ENCODE measurements at places on chromosomes 5 and 9. TPM values are rescaled to one million over a fixed set of nuclear protein-coding genes. Genes with fewer than 3 reads are reported as not detected.

DNA sequence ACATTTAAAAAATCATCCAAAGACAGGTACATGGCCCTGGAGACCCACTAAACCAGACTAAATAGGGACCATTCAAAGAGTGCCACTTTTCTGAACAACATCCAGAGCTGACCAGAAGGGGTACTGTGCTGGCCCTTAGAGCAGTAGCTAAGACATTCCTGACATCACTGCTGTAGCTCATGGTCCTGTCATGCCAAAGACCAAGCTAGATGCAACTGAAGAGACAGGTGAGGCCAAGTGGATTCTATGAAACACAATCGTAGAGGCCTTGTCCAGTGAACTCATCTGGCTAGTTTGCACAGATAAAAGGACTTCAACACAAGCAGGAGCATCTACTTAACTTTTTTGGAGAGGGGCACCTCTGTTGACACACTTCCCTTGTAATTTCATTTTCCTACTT is 43.3 kb downstream of the G3BP1 start:
- DNase-seq = no peak
- H3K4me3 ChIP-seq = no peak overlapping the region
- H3K36me3 ChIP-seq = peaks cover 48% of the 10 kb centered on the region
- no peaks in the 10 kb centered on the region for H3K4me1 ChIP-seq

DNA sequence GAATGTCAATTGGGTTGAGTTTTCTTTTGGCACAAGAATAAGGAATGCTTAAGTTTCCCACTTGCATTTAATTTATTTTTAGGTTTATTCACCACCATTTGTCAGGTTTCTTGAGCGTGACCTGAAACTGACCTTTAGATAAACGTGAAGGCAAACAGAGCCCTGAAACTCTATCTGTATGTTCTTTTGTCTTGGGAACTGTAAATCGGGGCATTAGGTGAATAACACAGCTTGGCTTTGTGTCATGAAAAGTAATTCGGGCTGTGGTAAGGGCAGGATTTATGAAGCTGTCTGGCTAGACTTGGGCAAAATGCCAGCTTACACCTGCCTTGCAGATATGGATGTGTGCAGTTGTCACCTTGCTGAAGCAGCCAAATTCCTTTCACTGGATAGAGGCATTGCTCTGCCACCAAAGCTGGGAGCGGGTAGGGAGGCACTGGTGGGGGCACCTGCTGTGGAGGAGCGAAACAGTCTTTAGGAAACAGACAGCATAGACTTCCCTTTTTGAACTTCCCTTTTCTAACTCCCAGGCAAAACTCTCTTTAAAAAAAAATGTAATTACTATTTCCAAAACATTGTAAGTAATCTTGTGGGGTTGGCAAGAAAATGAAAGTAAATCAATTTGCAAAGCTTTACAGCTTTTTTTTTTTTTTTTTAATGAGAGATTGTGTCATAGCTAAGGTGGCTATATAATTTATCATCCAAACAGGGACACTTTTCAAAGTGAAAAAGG is 545.2 kb downstream of the CSNK1G3 start:
- no peak overlapping the region for H3K27ac ChIP-seq
- H3K27me3 ChIP-seq = peaks cover 4% of the 10 kb centered on the region
- DNase-seq = no peak
- no peak overlapping the region for H3K4me3 ChIP-seq
- H3K4me1 ChIP-seq = no peaks in the 10 kb centered on the region

DNA sequence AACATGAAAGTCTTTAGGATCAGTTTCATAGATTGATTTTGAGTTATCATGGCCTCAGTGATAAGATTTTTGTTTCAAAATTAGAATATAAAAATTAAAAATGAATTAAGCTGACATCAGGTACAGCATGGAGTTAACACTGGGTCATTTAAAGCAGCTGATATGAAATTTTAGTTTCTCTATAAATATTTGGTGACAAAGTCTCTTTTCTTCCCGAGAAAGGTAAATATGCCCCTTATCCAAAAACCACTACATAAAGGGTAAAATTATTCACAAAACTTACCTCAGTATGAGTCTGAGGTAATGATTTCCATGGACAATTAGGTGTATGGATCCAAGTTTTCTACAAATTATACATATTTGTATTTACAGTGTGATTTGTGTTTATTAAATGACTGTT is 121.5 kb upstream of the PJA2 start:
- no peaks in the 10 kb centered on the region for H3K36me3 ChIP-seq
- no peaks in the 10 kb centered on the region for H3K27me3 ChIP-seq
- no peak overlapping the region for H3K27ac ChIP-seq
- H3K4me1 ChIP-seq = no peaks in the 10 kb centered on the region

Gene DRD1
- not detected for total RNA-seq

Gene SETD9
- 5.1 TPM for total RNA-seq

- H3K36me3 ChIP-seq = no peaks in the 10 kb centered on the region
- no peak for DNase-seq
- H3K4me3 ChIP-seq = no peak overlapping the region
- peaks cover 16% of the 10 kb centered on the region for H3K27me3 ChIP-seq
Measured at GRCh38 chr9:87342743-87343142, 154.9 kb upstream of the DAPK1 start.

Gene C5orf52
- not detected for total RNA-seq

GRCh38 chr5:3032513-3032912 is 281.0 kb upstream of the IRX2 start:
- H3K4me1 ChIP-seq = no peaks in the 10 kb centered on the region
- no peak for DNase-seq
- no peak overlapping the region for H3K27ac ChIP-seq
- H3K27me3 ChIP-seq = no peaks in the 10 kb centered on the region
- no peak overlapping the region for H3K4me3 ChIP-seq

- no peaks in the 10 kb centered on the region for H3K27me3 ChIP-seq
- no peak overlapping the region for H3K27ac ChIP-seq
- no peak overlapping the region for H3K4me3 ChIP-seq
- H3K36me3 ChIP-seq = no peaks in the 10 kb centered on the region
- peaks cover 12% of the 10 kb centered on the region for H3K4me1 ChIP-seq
- DNase-seq = no peak
Measured at GRCh38 chr5:134462761-134463160, 51.1 kb upstream of the CDKN2AIPNL start.

Gene PCSK1
- total RNA-seq = not detected

Gene IFNA2
- total RNA-seq = not detected

DNA sequence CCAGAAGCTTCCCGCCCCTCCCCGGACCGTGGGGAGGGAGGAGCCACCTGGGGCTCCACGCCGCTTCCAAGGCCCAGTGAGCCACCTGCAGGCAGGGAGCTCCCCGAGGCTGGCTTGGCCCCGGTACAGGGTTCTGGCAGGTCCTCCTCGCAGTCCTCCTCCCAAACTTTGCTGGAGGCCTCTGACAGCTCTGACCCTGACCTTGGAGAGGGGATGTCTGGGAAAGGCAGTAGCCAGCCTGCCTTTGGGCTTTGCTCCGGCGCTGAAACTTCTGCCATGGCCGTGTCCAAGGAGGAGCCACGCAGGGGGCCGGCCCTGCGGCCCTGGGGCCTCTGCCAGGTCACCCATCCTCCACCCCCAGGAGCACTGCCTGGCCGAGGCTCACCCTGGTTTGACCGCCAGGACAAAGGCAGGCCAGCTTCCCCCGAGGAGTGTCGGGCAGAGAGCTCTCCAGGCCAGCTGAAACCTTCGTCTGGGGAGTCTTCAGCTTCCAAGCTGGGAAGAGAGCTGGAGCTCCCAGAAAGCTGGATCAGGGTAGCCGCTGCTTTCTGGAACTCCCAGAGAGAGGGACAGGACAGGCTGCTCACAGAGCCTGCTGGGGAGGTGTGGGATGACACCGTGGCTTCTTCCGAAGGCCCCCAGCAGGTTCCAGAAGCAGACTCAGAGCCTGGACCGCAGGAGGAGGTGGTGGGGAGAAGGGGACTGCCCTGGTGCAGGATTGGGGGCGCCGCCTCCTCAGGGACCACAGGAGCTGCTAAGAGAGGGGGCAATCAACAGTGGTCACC is 9.0 kb upstream of the QSOX2 start:
- no peaks in the 10 kb centered on the region for H3K4me1 ChIP-seq
- H3K36me3 ChIP-seq = no peaks in the 10 kb centered on the region
- no peak overlapping the region for H3K27ac ChIP-seq
- no peak overlapping the region for H3K4me3 ChIP-seq
- H3K27me3 ChIP-seq = no peaks in the 10 kb centered on the region
- no peak for DNase-seq

Gene KLHL3
- total RNA-seq = 27.1 TPM

DNA sequence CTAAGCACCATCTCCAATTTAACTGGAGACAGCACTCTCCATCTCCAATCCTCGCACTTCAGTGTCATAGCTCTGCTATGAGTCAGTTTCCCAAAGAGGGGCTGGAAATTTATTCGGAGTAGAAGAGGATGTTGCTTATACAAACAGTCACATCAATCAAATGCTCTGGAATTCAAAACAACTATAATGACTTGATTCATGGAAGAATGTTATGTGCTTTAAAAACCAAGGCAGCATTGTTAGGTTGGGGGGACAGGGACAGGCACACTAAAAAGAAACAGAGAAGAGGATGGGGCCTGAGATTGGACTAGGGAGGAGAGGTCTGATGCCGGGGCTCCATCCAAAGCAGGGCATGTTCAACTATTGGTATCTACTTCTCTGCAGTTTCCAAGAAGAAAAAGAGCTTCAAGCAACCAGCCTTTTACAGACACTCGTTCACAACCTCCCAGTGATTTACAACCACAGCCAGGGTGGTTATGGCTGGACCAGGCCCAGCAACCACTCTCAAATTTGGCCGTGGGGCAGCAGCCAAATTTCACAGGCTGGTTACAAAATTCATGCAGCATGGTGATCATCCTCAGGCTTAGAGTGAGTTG is 117.5 kb upstream of the ZNF366 start:
- peaks cover 21% of the 10 kb centered on the region for H3K27me3 ChIP-seq
- no peak overlapping the region for H3K27ac ChIP-seq
- no peaks in the 10 kb centered on the region for H3K36me3 ChIP-seq

Gene TAF11L5
- total RNA-seq = not detected

Gene ANKRD34B
- total RNA-seq = not detected

DNA sequence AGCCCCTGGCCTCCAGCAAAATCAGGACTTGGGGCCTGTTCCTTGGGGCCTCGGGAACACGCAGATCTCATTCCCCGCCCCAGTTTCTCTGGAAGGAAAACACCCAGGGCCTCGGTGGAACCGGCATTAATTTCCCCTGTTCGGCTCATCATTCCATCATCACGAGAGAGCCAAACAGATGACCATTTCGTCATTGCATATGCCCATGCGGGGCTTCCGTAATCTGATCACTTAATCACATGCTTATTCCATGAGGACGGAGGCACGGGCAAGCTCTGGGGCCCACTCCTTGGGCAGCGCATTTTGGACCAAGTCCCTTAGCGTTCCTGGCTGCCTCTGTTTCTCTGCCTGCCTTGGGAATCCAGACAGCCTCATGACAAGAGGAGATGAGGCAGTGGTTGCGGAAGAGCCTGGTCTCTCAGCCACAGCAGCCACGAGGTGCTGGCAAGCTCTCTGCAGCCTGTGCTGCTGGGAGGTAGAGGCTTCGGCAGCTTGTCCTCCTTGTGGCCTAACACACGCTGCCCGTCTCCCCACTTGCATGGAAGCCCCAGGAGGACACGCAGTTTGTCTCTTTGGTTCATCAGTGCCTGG is 65.0 kb upstream of the IER5L start:
- H3K4me3 ChIP-seq = no peak overlapping the region
- no peak for DNase-seq
- H3K27ac ChIP-seq = no peak overlapping the region
- peaks cover 17% of the 10 kb centered on the region for H3K4me1 ChIP-seq
- H3K36me3 ChIP-seq = no peaks in the 10 kb centered on the region

Gene QRFP
- total RNA-seq = not detected

DNA sequence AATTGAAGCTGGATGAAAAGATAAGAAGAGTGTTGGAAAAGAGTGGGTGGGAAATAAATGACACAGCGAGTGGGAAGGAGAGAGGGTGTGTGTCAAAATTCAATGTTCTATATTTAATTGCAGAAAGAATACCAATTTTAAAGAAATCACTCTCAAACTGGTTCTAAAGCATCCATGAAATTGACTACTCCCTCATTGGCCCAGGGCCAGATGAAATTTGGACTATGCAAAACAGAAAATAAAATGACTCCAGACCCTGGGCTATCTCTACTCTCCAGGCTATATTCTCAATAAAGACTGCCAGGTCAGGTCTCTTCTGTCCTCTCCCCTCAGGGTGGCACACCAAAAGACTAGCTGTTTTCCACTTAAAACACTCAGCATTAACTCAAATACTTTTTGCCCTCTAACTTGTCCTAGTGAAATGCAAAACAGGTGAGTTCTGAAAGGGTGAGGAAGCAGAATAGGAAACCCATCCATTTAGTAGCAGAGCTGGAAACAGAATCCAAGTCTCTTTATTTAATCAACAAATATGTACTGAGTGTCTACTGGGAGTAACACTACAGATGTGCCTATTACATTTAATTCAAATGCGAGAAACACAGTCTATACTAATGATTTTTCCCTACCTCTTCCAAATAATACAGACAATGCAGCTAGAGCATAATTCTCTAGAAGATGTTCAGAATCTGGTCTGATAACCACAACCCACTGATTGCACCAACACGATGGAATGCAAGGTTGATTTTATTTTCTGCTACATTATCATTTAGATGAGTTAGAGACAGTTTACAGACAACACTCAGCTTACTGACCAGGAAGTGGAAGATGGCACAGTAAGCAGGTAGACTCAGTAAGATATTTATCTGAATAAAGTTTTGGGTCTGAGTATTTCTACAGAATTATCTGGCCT is 42.1 kb downstream of the EFCAB9 start:
- peaks cover 31% of the 10 kb centered on the region for H3K36me3 ChIP-seq
- no peak for DNase-seq
- no peak overlapping the region for H3K27ac ChIP-seq
- H3K4me3 ChIP-seq = no peak overlapping the region
- H3K27me3 ChIP-seq = no peaks in the 10 kb centered on the region

DNA sequence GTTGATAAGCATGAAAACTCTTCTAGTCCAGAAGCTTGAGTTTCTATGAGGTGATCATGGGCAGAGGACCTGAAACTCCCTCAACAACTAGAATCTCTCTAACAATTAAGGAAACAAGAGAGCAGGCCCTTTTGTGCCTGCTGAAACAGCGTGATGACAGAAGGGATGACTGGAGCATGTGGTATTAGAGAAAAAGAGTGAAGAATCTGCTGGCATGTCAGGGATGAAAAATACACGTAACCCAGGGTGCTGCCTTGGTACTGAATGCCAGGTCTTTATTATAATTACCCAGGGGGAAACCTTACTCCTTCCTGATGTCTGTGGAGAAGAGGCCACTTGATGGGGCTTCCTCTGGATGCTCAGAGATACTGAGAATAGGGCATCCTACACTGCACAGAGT is 167.8 kb downstream of the CRB2 start:
- no peaks in the 10 kb centered on the region for H3K36me3 ChIP-seq
- no peaks in the 10 kb centered on the region for H3K27me3 ChIP-seq
- H3K27ac ChIP-seq = no peak overlapping the region
- H3K4me3 ChIP-seq = no peak overlapping the region

GRCh38 chr9:28207657-28208056 is 634.4 kb upstream of the C9orf72 start:
- no peaks in the 10 kb centered on the region for H3K27me3 ChIP-seq
- H3K36me3 ChIP-seq = no peaks in the 10 kb centered on the region
- H3K4me3 ChIP-seq = no peak overlapping the region
- H3K27ac ChIP-seq = no peak overlapping the region
- no peaks in the 10 kb centered on the region for H3K4me1 ChIP-seq
- DNase-seq = no peak

- no peak overlapping the region for H3K4me3 ChIP-seq
- H3K27ac ChIP-seq = peak overlapping the region; percentile 33
- H3K4me1 ChIP-seq = peaks cover 6% of the 10 kb centered on the region
- peaks cover 45% of the 10 kb centered on the region for H3K36me3 ChIP-seq
Measured at GRCh38 chr9:33351547-33351946, 50.8 kb downstream of the AQP7 start.

GRCh38 chr9:137762414-137763061 is 115.0 kb upstream of the CACNA1B start:
- peak overlapping the region; percentile 10 for H3K27ac ChIP-seq
- DNase-seq = no peak
- no peaks in the 10 kb centered on the region for H3K27me3 ChIP-seq

Measured in activated CD4-positive, alpha-beta T cell treated with anti-CD3 and anti-CD28 coated beads, Interleukin-2, amount 10 ng/mL, durations not matched to agents 7 days and 5 days (primary cell).